ENCODE measurements at places on chromosomes 1 and 21. TPM values are rescaled to one million over a fixed set of nuclear protein-coding genes. Genes with fewer than 3 reads are reported as not detected.
A peak's percentile ranks its signal among the peaks of the same experiment; 100 is the strongest.

The ROR1 gene
- total RNA-seq = not detected

The CCDC17 gene
- total RNA-seq = 1.6 TPM

The TLCD4 gene
- total RNA-seq = not detected

The CLDN19 gene
- not detected for total RNA-seq

The OR6N1 gene
- not detected for total RNA-seq

The LMOD1 gene
- not detected for total RNA-seq

The TENT5C gene
- 0.14 TPM for total RNA-seq

The OR2T6 gene
- total RNA-seq = not detected

The PTPN22 gene
- total RNA-seq = 43.3 TPM

The DYRK3 gene
- 0.93 TPM for total RNA-seq

The HTR6 gene
- total RNA-seq = not detected

GRCh38 chr21:18549214-18549905, 145.8 kb upstream of the TMPRSS15 start:
- no peaks in the 10 kb centered on the region for H3K36me3 ChIP-seq
- H3K27ac ChIP-seq = no peak overlapping the region
- no peak for DNase-seq
- no peaks in the 10 kb centered on the region for H3K27me3 ChIP-seq
- H3K4me3 ChIP-seq = no peak overlapping the region

DNA sequence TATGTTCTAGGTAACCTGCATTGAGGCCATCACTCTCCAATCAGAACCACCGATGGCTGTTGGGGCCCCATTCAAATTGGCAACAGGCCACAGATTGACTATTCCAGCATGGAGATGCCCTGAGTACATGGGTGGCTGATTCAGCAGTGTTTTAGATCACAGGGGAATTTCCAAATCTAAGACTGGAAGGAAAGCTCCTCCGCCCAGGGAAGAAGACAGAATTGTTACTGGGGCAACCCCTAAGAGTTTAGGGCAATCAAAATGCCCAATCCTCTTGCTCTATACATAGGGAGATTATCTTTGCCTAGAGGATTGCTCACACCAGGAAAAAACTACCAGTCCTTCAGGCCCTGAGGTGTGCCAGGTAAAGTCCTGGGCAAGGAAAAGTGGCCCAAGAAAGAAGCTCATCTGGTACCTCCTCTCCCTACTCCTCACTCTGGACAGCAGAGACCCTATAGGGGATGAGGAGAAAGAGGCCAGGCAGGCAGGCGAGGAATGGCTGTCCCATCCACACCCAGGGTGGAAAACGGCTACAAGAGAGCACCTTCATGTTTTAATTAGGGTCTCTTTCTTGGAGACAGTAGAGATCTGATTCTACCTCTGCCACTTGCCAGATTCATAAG, 5.8 kb downstream of the S100A8 start:
- no peak overlapping the region for H3K27ac ChIP-seq
- no peaks in the 10 kb centered on the region for H3K4me1 ChIP-seq
- DNase-seq = no peak

GRCh38 chr1:231206856-231207255, 34.2 kb upstream of the GNPAT start:
- no peak for DNase-seq
- no peak overlapping the region for H3K4me3 ChIP-seq
- H3K36me3 ChIP-seq = no peaks in the 10 kb centered on the region
- no peaks in the 10 kb centered on the region for H3K27me3 ChIP-seq

DNA sequence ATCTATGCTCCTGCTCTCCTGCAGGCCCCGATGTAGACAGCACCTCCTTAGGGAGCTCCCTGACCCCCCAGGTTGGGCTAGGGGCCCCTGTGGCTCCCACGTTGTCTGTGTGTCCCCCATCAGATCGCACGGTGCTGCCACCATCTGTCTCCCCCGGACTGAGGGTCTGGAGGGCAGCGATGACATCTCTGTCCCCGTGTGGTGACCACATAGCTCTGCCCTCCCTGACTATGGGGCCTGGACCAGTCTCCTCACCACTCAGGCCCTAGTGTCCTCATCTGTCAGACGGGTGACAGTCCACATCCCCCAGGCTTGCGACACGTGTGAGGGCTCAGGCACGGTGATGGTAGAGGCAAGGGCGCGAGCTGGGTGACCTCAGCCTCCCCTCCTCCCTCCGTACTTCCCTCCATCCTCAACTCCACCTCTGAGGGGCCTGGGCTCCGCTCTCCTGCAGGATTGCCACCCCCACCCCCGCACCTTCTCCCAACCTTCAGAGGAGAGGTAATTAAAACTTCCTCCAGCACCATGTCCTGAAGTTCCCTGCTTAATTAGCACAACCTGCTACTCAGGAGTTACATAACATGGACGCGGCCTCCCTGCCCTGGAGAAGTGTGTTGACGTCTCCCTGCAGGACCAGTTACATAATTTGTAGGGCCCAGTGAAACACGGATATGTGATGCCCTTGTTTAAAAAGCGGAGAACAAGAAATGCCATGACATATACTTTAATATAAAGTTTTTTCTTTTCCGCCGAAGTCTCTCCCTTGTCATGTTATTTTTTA, 288.2 kb downstream of the PTPRU start:
- H3K4me1 ChIP-seq = no peaks in the 10 kb centered on the region
- no peaks in the 10 kb centered on the region for H3K27me3 ChIP-seq
- no peaks in the 10 kb centered on the region for H3K36me3 ChIP-seq
- H3K27ac ChIP-seq = no peak overlapping the region
- H3K4me3 ChIP-seq = no peak overlapping the region

DNA sequence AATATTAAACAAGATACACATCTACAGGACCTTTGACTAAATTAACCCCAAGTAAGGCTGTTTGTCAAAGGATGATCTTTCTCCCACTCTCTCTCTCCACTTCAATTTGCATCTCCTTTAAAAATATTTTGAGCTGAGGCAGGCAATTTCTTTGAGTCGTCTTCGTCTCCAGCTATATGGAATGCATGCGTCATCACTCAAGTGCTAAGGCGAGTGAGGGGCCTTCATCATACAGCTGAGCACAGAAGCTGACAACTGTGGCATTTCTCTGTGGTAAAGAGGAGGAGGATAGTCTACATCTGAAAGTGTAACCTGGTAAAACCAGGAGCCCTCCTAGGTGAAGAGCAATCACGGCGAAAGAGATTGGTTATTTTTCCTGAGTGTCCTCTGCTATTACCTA, 7.6 kb downstream of the EPHX4 start:
- no peaks in the 10 kb centered on the region for H3K27me3 ChIP-seq
- DNase-seq = no peak
- H3K36me3 ChIP-seq = no peaks in the 10 kb centered on the region
- H3K4me3 ChIP-seq = no peak overlapping the region
- H3K27ac ChIP-seq = no peak overlapping the region
- H3K4me1 ChIP-seq = no peaks in the 10 kb centered on the region

DNA sequence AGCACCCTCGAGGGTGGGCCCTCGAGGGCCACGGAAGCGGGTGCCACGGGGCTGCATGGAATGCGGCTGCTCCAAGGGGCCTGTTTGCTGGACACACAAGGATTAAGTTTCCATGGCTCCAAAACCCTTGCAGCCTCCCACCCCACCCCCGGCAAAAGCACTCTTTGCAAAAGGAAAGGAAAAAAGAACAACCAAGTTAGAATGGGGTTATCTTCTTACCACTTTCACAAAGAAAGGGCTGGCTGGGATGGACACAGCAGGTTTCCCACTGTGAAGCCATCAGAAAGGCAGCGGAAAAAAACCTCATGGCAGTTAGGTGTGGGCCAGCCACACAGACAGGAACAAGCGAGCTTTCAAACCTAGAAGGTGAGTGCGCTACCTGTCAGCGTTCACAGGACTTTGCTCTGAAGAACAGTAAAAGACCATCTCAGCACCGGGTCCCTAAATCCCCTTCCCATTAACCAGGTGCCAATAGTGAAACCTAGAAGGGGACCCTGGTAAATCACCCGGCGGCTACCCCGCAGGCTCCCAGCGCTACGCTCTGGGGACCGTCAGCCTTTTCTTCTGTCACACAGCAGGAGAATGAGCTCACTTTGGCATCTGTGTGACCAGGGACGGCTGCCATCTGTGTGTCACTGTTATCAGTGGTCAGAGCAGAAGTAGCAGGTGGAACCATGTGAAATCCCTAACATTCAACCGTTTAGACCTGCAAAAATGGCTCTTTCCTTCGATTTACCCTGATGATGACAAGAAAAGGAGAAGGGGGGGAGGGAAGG, 93.0 kb downstream of the SIM2 start:
- DNase-seq = no peak
- H3K27ac ChIP-seq = no peak overlapping the region
- H3K36me3 ChIP-seq = no peaks in the 10 kb centered on the region
- H3K4me3 ChIP-seq = no peak overlapping the region

DNA sequence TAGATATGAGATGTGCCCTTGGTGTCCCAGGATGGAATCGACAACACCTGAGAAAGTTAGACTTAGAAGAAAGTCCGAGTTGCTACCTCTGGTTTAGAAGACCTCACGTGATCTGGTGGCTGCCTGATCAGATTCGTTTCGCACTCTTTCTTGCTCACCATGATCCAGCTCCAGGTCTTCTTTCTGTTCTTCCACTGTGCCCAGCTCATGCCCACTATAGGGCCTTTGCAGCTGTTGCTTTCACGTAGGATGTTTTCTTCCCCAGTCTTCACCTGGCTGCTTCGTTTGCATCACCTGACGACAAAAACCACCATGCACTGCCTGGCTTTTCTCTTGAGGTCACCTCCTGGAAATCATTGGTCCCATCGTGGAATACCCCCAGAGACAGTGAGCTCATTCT, 311.1 kb downstream of the PRDM2 start:
- H3K27ac ChIP-seq = no peak overlapping the region
- H3K4me1 ChIP-seq = peaks cover 4% of the 10 kb centered on the region
- H3K4me3 ChIP-seq = no peak overlapping the region
- DNase-seq = no peak
- H3K27me3 ChIP-seq = 0 out of 2 replicates have a peak, but pooled peaks cover 2% of the 10 kb centered on the region
- no peaks in the 10 kb centered on the region for H3K36me3 ChIP-seq

DNA sequence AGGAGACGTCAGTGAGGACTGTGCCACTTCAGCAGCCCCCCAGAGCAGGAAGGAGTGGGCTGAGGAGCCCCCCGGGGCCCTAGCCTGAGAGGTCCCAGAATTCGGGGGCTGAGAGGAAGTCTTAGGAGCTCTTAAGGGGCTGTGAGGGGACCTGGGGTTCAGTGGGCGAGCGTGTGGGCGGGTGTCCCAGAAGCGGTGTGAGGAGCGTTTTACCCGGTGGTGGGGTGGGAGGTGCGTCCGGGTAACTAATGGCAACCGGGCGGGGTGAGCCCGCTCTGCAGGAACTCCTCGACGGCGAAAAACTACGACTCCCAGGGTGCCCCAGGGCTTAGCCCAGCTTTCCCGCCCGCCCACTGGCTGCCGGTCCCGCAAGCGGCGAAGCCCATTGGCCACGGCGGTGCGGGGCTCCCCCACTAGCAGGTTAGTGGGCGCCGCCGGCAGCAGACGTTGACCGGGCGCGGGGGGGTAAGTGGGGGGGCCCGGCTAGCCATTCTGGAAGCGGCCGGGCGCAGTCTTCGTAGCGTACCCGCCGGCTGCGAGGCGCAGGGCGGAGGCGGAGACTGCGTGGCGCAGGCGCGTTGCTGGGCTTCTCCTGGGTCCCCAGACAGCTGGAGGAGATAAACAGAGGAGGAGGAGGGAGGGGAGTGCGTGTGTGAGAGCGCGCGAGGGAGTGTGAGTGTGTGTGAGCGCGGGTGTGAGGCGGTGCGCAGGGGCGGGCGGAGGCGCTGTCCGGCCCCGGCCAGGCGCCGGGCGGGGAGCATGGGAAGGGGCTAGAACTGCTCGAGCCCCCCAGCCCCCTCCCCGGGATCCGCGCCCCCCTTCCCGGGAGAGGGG, at the start of gene WDTC1:
Gene WDTC1, plus strand, starts transcription at position 584 of the 834 bp plus-strand sequence. CDS start 26,423 bp downstream, outside the sequence.
- peak within 1 kb of the TSS; percentile 67 for H3K4me3 ChIP-seq
- H3K4me1 ChIP-seq = peaks cover 30% of the 10 kb centered on the region
- peak; percentile 99 for DNase-seq
- H3K27me3 ChIP-seq = no peaks in the 10 kb centered on the region
- H3K36me3 ChIP-seq = no peaks in the 10 kb centered on the region

DNA sequence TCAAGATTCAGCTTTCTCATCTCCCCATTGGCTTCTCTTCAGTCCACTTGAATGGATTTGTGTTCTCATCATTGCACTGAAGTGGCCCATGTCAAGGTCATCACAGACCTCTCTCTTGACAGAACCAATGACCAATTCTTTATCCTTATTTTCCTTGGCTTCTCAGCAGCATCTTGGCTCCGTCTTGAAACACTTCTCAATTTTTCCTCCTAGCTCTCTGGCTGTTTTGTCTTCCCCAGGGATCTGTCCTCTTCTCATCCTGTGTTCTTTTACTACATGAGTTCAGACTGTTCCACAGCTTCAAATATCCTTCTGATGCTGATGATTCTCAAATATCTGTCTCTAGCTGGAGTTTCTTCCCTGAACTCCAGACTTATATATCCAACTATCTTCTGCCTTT, 78.6 kb downstream of the COLGALT2 start:
- H3K27ac ChIP-seq = no peak overlapping the region
- no peaks in the 10 kb centered on the region for H3K27me3 ChIP-seq
- no peaks in the 10 kb centered on the region for H3K36me3 ChIP-seq
- no peak for DNase-seq

DNA sequence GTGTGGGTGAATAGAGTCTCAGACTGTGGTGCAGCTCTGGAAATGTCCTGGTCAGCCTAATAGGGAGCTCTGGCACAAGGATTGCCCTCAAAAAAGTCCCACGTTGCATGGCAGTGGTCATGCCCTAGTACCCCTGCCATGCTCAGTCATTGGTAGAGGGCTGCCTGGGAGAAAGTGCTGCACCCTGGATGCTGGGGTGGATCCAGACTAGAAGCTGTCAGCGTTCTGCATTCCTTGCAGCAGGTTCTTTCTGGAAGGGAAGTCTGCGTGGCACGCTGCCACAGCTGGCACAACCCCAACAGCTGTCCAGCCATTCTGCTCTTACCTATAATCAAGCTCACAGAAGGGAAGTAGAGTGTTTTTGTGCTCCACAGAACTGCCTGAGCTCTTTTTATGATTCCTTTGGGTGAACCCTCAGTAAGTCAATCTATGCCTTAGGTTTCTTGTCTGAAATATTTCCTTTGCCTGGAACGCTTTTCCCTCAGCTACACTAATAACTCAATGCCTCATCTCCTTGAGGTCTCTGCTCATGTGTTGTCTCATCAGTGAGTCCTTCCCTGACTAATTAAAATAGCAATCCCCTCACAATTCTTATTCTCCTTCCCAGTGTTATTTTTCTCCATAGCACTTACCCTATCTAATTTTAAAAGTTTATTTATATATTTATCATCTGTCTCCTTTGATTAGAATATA, 61.5 kb upstream of the JAK1 start:
- H3K27me3 ChIP-seq = no peaks in the 10 kb centered on the region
- no peak for DNase-seq
- no peaks in the 10 kb centered on the region for H3K4me1 ChIP-seq
- no peaks in the 10 kb centered on the region for H3K36me3 ChIP-seq

- H3K4me3 ChIP-seq = no peak overlapping the region
- H3K4me1 ChIP-seq = peaks cover 9% of the 10 kb centered on the region
- H3K27me3 ChIP-seq = no peaks in the 10 kb centered on the region
- H3K36me3 ChIP-seq = peaks cover 23% of the 10 kb centered on the region
These were observed 28.2 kb upstream of the CTSK start for GRCh38 chr1:150836129-150836773.

Data from Karpas-422 (cell line).